ENCODE measurements at places on chromosomes 11 and 22.

DNA sequence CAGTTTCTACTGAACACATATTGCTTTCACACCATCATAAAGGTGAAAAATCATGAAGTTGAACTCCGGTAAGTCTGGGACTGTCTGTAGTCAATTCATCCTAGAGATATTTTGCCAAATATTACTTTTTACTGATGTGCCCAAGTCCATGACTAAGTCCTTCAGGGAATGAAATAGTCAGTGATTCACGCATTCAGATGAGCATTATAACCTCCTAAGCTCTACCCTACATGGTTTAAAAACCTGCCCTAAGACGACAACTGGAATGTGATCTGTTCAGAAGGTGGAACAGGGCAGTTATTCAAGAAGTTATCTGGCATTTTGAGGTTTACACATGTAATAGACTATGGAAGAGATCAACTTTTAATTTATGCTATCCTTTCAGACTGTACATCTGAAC is 125.6 kb downstream of the TRPC6 start:
- DNase-seq, result no peak

- no peak for DNase-seq
Measured at GRCh38 chr11:1630271-1630670, 696 bp downstream of the KRTAP5-5 start.

GRCh38 chr22:20298110-20298802 is 21.6 kb downstream of the DGCR6L start:
- no peak for DNase-seq

DNA sequence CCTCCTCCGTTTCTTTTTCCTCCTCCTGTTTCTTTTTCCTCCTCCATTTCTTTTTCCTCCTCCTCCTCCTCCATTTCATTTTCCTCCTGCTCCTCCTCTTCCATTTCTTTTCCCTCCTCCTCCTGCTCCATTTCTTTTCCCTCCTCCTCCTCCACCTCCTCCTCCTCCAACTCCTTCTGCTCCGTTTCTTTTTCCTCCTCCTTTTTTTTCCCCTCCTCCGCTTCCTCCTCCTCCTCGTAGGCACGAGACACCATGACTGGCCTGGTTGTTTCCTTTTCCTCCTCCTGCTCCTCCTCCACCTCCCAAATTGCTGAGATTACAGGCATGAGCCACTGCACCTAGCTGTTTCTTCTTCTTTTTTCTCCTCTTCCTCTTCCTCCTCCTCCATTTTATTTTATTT is 25.6 kb upstream of the DRICH1 start:
- DNase-seq, result no peak

- DNase-seq, result no peak
Measured at GRCh38 chr22:25630447-25630846, 66.0 kb downstream of the GRK3 start.

DNA sequence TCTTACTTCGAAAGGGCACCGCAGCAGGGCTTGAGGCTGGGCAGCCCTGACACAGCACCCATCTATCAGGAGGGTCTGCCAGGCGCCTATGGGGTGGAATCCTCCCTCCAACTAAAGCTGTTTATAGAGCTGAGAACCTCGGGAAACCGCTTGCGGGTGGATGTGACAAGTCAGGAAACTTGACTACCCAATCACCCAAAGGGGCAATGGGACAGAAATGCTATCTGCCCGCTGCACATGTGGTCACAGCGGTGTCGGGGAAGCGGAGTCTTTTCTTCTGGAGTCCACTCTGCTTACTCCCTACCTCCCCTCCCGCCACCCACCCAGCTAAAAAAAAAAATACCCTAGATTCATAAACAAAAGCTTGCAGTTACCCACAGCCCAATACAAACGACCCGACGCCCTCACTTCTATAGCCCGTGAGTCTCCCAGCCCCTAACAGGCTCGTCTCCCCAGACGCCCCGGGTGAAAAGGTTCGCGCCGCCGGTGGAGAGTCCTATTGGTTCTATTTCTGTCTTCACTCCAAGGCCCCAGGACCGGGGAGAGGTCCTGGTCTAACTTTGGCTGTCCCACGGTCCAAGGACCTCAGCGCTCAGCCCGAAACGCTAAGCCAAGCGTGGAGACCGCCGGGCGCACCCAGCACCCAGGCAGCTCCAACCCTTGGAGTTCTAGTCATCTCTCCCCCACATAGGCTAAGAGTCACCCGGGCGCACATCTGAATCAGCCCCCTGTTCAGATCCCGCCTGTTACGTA is 1.4 kb downstream of the TRPC6 start:
- no peak for DNase-seq
